Heart left ventricle (tissue), 16 donors: ENCODE measurements at places on chromosomes 1 and 21. TPM values are rescaled to one million over a fixed set of nuclear protein-coding genes. Genes with fewer than 3 reads are reported as not detected.

- no peak for DNase-seq
These were observed 31.5 kb downstream of the COL18A1 start for GRCh38 chr21:45436351-45437065.

DNA sequence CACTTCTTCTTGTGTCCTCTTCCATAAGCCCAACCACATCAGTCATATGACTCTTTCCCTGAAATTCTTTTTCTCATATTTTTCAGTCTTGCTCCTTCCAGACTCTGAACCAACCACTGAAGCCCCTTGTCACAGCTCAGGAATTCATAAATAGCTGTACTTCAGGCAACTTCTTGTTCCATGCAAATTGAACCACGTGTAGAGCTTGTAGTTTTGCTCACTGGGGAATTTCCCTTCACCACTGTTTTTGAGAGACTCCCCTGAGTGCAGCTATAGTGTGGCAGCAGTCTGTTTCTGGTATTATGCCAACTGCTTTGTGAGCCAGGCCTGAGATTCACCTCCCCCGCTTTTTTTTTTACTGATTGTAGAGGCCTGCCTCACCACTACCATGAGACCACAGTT, 150.3 kb upstream of the SPAG17 start:
- no peak for DNase-seq

- no peak for DNase-seq
These were observed 6.8 kb upstream of the KPNA6 start for GRCh38 chr1:32100807-32101708.

- DNase-seq = no peak
These were observed 361.5 kb downstream of the RRAGC start for GRCh38 chr1:38497921-38498656.

GRCh38 chr1:200530623-200531261, 89.8 kb downstream of the KIF14 start:
- DNase-seq = no peak

GRCh38 chr21:31448496-31448895, 104.4 kb upstream of the TIAM1 start:
- DNase-seq = no peak

GRCh38 chr1:116820369-116820768, 66.1 kb downstream of the CD2 start:
- DNase-seq = peak; percentile 87

DNA sequence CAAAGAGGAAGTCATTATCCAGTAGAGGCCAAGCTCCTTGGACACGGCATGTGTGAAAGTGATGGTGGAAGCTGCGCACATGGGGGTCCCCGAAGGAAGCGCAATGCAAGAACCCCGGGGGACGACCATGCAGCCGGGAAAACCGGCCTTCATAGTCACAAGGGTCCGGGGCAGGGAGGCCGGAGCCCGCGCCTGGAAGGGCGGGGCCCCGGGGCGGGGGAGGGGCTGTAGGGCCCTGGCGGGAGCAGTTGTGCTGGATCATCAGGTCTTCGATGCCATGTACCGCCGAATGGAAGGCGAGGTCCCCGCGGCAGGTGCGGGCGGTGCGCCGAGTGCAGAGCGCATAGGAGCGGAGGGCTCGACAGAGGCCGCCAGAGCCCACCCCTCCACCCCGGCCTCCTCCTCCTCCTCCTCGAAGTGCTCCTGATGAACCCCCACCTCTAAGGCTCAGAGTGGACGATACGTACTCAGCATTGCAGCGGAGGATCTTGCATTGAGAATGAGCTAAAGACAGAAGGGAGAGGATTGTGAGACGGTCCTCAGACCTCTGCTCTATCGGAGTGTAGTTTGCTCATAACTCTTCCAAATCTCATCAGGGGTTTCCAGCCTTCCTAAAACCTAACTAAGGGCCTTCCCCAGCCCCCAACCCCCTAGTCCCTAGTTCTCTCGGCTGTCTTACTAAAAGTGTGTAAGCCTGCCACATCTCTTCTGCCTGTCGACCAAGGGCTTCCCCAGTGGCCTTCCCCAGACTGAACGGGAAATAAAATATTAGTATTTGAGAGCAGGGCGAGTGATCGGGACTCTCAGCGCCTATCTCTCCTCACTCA, 2.1 kb downstream of the HJV start:
- no peak for DNase-seq

The KIRREL1 gene
- 14.4 TPM for total RNA-seq

The OR2L2 gene
- total RNA-seq = 0.07 TPM
